ENCODE measurements at places on chromosomes 1 and 21. TPM values are rescaled to one million over a fixed set of nuclear protein-coding genes. Genes with fewer than 3 reads are reported as not detected.

The ASCL5 gene
- not detected for total RNA-seq

The PLA2G4A gene
- total RNA-seq = 5.8 TPM

The SLAMF6 gene
- 0.62 TPM for total RNA-seq

The FMO2 gene
- total RNA-seq = 33.9 TPM

The COL24A1 gene
- total RNA-seq = 4.7 TPM

The CRYBG2 gene
- 0.35 TPM for total RNA-seq

The ANKRD35 gene
- 13.7 TPM for total RNA-seq

The TAL1 gene
- total RNA-seq = 3.0 TPM

The PLD5 gene
- 1.1 TPM for total RNA-seq

DNA sequence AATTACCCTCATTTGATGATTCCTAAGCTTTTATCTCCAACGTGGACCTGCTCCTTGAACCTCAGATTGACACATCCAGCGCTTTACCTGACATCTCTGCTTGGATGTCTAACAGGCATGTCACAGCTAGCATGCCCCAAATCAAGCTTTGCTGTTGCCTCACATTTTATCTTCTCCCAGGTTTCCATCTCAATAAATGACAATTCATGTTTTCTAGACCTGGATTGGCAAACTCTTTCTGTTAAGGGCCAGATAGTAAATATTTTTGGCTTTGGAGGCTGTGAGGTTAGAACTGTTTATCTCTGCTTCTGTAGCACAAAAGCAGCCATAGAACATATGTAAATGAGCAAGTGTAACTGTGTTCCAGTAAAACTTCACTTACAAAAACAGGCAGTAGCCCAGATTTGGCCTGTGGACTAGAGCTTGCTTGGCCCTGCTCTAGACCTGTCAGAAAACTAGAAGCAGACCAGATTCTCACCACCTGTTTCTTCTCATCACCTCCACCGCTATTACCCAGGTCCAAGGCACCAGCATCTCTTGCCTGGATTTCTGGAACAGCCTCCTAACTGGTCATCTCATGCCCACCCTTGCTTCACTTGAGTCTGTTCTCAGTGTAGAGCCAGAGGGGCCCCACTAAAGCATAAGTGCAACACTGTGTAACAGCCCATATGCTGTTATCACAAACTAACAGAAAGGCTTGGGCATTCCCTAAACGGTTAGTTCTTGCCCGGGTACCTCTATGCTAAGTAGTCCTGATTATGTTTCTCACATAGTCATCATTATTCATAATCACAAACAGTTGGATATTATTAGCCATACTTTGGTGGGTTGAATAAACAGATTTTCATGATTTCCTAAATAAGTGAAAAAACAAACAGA, 42.3 kb downstream of the UBE4B start:
- ATAC-seq = no peak

DNA sequence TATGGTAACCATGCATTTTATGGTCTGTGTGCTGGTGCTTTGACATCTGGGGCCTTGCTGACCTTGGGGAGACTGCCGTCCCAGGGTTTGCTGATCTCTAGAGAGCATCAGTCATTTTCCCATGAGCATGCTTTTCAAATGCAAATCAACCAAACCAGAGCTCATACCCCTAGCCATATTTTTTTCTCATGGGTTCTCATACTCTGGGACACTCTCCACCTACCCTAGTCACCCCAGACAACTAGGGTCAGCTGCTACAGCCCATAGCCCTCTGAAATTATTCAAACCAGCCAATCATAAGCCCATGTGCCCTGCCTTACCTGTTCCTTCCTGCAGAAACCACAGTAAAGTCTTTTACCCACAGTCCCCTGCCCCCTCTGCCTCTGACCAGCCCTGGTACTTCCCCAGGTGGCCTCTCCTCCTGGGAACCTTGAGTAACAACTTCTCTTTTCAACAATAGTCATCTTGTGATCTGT, 132.0 kb downstream of the MAP3K21 start:
- no peak for ATAC-seq

DNA sequence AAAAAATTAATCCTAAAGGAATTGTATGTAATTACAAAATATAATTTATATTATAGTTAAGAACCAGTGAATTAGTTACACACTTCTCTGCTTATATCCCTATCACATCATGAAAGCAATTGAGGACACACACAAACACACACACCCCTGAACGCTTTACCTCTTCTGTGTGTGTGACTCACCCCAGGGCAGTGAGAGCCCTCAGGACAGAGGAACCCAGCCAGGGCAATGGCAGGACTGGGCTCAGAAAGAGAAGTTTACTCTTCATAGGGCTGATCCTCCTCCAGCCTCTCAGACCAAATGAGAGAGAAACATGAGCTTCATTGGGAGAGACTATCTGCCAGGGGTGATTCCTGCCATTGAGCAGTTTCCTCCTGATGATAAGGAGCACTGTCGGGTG, 38.1 kb downstream of the SLC44A3 start:
- no peak for ATAC-seq

GRCh38 chr1:212488436-212489283, 55.9 kb downstream of the NENF start:
- peak; percentile 88 for ATAC-seq

DNA sequence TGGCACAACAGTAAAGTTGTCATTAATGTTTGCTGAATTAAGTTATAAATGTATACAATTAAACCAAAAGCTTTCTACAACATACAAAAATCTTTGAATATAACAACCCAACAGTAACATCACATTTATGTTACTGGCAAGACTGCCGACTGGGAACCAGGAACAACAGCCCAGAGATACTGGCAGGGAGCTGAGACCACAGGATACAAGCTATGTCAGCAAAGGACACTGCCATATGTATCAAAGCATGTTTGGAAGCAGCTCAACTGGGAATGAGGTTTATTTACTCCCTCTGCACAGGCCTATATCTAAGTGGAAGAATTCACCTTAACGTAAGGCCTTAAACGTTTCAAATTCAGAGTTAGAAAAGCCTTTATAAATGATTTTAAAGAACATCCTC, 50.4 kb downstream of the ARHGAP29 start:
- ATAC-seq = no peak

GRCh38 chr1:2127187-2128145, 67.1 kb downstream of the FAAP20 start:
- ATAC-seq = peak; percentile 46

GRCh38 chr1:108208724-108209446, 8.7 kb upstream of the SLC25A24 start:
- ATAC-seq = no peak

- no peak for ATAC-seq
Observed at GRCh38 chr1:64574301-64574700, 104.4 kb downstream of the CACHD1 start.

GRCh38 chr1:15117671-15118325, 35.7 kb upstream of the TMEM51 start:
- no peak for ATAC-seq

- ATAC-seq = no peak
Observed at GRCh38 chr1:214454569-214455396, 96.6 kb downstream of the PTPN14 start.

GRCh38 chr1:37325509-37326437, 148.6 kb upstream of the ZC3H12A start:
- no peak for ATAC-seq

GRCh38 chr1:218365226-218365999, 20.3 kb downstream of the TGFB2 start:
- peak; percentile 84 for ATAC-seq

DNA sequence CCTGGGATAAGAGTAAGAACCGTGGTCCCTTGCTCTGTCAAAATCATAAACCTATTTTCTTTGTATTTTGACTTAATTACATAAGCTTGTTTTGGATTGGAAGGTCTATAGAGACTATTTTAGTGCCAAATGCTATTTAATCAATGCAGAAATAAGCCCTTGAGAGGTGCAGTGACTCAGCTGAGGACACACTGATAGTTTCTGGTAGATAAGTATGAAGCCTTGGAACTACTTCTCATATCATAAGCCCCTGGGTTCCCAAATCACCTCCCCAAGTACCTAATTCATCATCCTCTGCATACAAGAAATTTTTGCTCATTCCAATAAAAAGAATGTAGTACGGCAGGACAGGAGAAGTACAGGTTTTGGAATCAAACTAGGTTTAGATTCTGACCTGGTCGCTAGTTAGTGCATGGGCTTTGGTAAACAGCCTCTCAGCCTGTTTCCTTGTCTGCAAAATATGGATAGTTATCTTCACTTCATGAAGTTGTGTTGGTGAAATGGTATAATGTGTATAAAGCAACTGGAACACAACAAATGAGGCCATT, 3.3 kb upstream of the CD55 start:
- ATAC-seq = no peak

DNA sequence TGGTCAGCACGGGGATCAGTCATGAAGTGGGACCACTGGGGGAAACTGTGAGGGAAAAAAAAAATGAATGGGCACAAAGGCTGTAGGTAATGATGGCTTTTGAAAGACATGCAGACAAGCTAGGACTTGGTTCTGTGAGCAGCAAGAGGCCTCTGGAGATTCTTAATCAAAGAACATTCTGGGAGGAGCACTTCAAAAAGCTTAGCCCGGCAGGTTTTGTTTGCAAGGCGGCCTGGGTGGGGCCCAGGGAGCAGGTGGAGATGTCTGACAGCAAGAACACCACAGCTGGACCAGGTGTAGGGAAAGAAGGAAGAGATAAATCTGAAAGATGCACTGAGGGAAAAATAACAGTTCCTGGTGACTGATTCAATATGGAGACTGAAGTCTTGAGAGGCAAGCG, 6.0 kb downstream of the TEX35 start:
- ATAC-seq = no peak

DNA sequence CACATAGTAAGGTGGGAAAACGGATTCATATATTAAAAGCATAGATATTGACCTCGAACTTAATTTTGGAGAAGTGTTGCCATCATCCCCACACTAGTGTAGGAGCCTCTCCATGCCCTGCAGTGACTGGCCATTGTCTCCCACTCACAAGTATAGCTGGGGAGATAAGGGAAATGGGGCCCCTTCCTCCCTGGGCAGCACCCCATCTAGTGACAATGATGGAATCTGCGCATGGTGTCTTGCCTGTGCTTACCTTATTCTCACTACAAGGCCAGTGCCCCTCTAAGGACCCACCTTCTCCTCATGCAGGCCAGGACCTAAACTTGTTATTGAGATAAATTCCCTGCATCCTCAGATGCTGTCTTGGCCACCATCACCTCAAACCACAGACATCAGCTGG, 374.9 kb downstream of the NTNG1 start:
- ATAC-seq = no peak

DNA sequence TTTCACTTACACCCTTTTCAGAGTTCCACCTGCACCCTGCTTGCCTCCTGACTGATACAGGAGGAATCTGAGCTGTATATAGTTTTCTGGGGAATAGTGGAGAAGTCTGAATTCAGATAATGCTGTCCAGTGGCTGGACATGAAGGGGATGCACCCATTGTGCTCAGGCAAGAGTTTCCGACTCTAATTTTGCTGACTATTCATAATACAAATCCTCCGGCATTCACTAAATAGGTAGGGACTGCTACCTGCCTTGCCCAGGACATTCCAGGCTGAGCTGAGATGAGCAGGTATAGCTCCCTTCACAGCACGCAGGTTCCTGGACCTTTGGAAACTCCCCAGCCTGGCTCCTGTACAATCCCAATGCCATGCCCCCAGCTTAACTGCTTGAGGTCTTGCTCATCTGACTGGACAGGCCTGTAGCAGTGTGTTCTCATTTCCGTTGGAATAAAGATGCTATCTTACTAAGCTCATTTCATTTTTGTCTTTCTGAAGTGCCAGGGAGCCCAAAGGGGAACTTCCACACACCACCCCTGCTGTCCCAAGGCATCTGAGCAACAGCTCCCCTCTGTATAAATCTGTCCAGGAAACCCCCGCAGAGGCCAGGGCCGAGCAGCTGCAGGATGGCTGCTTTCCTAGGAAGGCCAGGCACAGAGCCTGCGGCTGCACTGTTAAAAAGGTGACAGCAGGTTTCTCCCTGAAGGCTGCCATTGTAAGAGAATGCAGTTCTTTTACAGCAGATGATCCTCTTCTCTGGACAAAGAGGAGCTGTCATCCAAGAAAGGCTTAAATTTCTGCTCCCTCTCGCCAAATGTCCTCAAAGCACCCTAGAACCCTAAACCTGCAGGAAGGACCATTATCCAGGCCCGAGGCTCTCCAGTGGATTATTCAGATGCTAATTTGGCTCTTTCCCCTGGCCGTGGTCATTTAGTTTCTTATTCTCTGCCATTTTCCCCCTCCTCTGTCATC, 21.7 kb upstream of the VASH2 start:
- ATAC-seq = no peak

DNA sequence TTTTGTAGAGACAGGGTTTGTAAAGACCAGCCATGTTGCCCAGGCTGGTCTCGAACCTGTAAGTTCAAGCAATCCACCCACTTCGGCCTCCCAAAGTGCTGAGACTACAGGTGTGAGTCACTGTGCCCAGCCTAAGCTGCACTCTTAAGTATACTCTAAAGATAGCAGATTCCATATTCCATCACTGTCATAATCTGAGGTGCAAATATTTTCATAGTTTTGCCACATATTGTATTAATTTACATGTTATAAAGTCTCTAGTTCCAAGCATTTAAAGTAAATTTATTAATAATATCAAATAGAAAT, 121.3 kb downstream of the HFM1 start:
- ATAC-seq = no peak

- no peak for ATAC-seq
Observed at GRCh38 chr1:157958263-157958662, 35.2 kb upstream of the KIRREL1 start.

- no peak for ATAC-seq
Observed at GRCh38 chr1:40855513-40855912, 6.7 kb downstream of the CITED4 start.

GRCh38 chr21:42262831-42263231, 43.9 kb downstream of the ABCG1 start:
- peak; percentile 55 for ATAC-seq

DNA sequence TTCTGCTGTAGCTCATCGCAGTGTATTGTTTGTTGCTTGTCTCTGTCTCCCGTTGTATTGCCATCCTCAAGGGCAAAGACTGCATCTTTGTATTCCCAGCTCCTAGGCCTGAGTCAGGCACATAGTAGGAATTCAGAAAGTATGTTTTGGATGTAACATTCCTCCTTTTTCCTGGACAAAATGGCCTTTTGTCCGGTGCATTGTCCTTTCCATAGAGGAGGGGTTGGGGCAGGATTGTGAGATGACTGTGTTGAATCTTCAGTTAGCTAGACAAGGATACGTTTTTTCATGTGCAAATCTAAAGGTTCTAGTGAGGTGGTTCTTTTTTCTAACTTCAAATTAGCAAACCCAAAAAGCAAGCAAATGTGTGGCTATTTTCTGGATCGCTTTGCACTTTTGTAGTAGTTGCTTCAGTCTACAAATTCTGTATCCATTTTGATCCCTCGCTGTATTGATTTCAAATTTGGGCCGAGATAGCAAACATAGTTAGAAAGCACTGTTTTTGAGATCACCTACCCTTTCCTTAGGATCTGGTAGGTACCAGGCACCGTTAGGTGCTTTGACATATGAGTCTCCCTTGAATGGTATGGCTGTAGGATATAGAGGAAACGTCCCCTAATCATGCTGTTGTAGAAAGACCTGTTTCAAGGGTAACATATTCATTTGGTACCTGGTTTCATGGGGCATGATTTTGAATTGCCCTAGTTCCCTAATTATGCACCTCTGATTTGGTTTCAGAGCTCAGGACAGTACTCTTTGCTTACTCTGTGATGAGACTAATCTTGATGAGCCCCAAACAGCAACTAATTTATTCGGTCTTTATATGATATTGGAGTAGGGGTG, 1.2 kb downstream of the PPP1R8 start:
- no peak for ATAC-seq

Measured in gastroesophageal sphincter (tissue), 4 donors.